Spinal cord (tissue), 10 donors: ENCODE measurements at places on chromosomes 13 and 19. TPM values are rescaled to one million over a fixed set of nuclear protein-coding genes. Genes with fewer than 3 reads are reported as not detected.

GRCh38 chr13:94389604-94390351 lies 89.7 kb downstream of the DCT start:
- no peak for DNase-seq

DNA sequence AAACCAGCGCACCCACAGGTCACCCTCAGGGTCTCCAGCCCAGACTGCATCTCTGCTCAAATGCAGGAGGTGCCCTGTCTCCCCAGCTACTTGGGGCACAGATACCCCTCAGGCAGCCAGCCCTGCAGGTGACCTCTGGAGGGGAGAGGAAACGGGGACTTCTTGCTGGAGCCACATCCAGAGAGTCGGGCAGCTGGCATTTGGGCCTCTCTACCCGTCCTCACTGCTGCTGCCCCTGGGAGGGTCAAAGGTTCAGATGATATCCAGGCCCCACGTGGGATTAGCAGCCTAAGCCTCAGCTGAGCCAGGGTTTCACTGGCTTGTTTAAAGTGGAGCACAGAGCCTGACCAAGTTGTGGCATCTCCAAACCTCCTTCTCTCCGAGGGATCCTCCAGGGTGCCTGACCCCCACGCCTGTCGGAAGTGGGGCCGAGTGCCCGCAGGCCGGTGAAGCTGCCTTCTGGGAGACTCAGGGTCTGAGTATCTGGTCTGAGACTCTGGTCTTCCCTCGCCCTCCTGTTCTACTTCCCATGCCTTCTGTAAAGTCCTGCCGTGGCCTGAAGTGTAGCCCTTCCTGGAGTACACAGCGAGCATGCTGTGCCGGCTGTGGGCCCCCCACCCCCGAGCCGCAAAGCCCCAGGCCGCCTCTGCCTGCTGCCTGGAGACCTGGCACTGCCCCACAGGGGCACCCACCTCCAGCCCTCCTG lies 2.1 kb downstream of the RASA3 start:
- no peak for DNase-seq

DNA sequence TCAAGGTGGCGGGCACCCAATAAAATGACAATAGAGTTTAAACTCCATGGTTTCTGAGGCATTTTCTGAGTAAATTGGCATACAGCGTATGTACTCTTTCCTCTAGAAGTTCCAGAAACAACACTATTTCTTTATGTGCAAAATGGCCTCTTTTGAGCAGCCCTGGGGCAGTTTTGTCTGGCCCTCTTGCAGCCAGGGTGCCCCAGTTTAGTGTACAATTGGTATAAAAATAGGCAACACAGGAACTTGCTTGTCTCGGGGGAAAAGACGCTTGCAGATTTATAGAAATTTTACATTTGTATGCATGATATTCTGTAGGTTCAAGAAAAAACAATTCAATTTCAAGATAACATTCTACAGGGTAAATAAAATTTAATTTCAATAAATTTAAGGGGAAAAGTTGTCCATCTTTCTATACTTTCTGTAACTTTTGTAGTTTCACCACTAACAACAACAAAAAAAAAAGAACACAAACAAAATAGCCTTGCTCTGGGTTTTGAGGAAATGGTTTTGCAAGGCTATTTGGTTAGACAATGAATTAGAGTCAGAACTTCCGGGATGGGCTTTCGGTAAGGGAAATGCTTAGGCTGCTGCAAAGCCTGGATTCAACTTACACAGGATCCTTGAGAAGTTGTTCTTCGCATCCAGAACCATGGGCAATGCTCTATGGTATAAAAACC lies 45.3 kb downstream of the LRCH1 start:
- no peak for DNase-seq

GRCh38 chr19:35513628-35514281 lies at the start of gene DMKN:
DMKN (minus strand) TSS chr19:35513649; CDS start chr19:35513475, 174 bp downstream.
- DNase-seq, result no peak

DNA sequence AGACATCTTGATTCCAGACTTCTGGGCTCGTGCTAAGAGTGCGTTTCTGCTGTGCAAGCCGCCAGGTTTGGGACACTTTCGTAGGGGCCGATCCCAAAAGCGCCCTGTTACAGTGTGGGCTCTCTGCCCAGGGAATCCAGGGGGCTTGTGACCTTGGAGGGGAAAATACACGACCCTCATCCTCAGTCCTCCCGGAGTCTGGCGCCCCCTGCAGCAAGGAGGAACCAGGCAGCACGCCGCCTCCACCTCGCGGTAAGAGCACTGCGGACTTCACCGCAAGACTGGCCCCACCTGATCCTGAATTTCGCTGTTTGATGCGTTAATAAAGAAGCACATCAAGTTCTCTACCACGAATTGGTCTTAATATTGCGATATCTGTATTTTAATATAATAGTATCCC lies 5.2 kb downstream of the POLRMT start:
- DNase-seq, result no peak

GRCh38 chr13:101915755-101916107 lies 463.3 kb downstream of the ITGBL1 start:
- no peak for DNase-seq

- peak; percentile 53 for DNase-seq
Observed at GRCh38 chr13:45899406-45899805, 47.9 kb upstream of the SIAH3 start.

DNA sequence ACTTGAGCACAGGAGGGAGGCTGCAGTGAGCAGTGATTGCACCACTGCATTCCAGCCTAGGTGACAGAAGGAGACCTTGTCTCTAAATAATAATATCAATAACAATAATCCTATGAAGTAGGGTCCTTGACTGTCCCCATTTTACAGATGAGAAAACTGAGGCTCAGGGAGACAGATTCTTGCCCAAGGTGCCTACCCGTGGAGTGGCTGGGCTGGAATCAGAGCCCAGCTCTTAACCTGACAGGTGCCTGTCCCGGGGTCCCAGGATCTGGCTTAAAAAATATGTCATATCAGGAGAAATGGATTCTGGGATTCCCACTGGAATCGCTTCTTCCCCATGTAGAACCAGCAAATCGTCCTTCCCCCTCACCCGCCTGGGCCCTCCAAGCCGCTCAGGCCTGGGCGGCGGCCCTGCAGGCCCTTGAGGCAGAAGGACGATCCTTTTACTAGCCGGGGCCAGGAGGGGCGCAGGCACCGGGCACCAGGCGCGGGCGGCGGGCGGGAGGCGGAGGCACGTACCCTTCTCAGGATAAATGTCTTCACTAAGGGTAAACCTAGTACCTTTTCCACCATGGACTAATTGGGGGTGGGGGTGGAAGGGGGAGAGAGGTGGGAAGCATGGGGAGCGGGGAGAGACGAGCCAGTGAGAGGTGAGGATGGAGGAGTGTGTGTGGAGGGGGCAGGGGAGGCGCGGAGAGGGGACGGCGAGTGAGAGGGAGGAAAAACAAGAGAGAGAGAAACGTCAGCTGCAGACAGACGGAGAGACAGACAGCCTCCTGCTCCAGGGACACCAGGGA lies 60.6 kb downstream of the COLGALT1 start:
- DNase-seq, result no peak

DNA sequence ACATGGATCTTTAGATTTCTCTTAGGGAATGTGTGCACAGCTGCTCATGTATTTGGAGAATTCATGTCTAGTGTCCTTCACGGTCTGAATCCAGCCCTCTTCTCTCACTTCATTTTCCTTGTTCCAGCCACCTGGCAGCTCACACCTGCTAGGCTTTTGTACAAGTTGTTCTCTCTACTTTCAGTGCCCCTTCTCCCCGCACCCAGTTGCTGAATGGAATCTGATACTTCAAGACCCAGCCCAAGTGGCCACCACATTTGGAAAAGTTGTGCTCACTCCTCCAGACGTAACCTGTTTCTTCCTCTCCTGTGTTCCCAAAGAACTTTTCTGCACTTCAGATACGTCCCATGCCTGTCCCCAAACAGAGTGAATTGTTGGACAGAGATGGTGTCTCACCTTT lies 235.6 kb downstream of the SHISA2 start:
- no peak for DNase-seq

DNA sequence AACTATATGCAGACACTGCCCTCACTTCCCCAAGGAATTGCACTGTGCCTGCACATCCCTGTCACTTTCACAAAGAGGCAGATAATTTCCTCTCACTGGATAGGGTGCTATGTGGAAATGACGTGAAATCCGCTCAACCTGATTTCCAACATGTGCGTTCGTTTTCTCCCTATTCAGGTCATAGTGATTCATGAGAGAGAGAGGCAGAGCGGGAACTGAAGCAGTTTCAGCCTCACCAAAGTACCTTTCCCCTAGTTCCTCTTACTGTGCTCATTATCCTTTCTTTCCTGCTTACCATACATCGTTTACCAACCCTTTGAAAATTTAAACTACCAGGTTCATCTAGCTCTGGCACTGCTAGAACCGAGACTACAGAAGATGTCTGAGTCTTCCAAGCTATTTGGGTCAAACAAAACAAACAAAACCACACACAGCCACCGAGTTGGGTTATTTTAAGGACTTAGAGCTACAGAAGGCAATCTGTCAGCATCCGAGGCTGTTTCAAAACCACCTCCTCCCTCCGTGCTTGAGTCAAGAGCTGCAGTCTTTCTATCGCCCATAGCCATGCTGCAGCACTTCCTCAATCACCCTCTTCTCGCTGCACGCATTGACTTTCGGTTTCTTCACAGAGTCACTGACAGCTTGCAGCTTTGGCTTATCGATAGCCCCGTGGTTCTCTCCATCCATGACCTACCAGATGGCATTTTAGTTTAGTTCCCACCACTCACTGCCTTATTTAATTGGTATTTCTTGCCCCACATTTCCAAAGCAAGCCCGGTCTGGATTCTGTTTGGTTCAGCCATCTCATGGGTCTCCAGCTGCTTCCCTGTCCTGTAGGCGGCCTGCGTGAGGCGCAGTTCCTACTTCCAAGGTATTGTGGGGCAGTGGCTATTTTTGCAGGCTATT lies 1395.8 kb downstream of the EFNB2 start:
- DNase-seq, result no peak

- no peak for DNase-seq
Observed at GRCh38 chr13:47822036-47822435, 179.0 kb downstream of the SUCLA2 start.

GRCh38 chr13:32001154-32001768 lies 30.3 kb upstream of the FRY start:
- no peak for DNase-seq

GRCh38 chr13:24293746-24294145 lies 15.6 kb upstream of the C1QTNF9 start:
- no peak for DNase-seq

DNA sequence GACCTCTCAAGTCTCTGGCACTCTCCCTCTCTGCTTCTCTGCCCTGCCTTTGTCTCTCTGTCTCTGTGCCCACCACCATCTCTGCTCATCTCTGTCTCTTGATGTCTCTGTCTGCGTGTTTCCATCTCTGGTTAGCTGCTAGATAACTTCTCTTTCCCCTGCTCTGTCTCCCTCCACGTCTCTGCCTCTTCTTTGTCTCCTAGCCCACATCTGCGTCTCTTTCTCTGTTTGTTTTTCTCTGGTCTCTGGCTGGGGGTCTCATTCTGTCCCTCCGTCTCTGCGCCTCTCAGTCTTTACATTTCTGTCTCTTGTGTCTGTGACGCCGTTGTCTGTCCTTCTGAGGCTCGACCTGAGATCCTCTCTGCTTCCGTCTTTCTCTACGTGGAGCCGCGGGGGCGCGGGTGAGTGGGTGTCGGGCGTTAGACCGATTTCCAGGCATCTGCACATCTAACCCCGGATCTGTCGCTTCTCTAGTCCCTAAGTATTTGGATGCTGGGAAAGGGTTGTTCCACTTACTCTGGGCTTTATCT lies 386 bp downstream of the GIPR start:
- DNase-seq, result peak; percentile 8

DNA sequence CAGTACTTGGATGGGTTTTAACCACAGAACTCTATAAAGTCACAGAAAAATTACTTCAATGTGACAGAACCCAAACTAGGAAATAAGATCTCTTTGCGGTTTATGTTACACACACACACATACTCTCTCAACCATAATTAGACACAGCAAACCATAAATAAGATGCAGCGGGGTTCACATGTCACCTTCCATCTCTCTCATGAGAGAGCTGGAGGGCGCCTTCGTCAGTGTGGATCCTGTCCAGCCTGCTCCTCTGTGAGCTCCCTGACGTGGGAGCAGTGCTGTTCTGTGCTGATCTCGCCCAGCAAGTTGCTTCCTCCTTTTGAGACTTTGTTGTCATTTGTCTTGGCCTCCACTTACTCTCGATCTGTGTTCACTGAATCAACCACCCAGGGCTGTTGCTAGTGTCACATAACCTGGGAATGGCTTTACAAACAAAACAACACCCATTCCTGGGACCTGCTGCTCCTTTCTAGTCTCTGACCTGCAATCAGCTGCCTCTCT lies 204.9 kb upstream of the KL start:
- no peak for DNase-seq

GRCh38 chr13:28582892-28583240 lies 76.1 kb upstream of the POMP start:
- no peak for DNase-seq

- no peak for DNase-seq
Observed at GRCh38 chr13:46712524-46712923, 84.4 kb downstream of the ESD start.

DNA sequence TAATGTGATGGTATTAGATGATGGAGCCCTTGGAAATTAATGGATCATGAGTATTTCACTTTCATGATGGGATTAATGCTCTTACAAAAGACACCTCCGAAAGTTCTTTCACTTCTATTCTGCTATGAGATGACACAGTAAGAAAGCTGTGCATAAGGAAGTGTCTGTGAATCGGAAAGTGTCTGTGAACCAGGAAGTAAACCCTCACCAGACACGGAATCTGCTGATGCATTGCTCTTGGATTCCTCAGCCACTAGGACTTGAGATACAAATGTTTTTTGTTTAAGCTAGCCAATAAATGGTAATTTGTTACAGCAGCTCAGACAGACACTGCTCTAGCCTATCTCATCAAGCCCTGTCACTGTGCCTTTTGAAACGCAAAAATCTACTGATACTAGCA lies 440.4 kb upstream of the PRR20A start:
- no peak for DNase-seq

GRCh38 chr19:38433268-38433733 lies at the start of gene RYR1:
RYR1 (plus strand) TSS chr19:38433691; CDS start chr19:38433830, 139 bp downstream.
- DNase-seq, result peak; percentile 9

GRCh38 chr19:13396250-13397080 lies 109.8 kb downstream of the CACNA1A start:
- DNase-seq, result peak; percentile 86

DNA sequence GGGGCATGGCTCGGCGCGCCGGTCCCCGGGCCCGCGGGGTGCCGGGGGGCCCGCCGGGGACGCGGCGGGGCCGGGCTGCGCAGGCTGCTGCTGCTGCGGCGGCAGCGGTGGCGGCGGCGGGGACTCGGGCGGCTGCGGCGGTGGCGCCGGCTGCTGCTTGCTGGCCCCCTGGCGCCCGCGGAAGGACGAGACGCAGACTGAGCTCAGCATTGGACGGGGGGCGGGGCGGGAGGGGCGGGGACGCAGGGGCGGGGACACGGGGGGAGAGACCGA lies 368 bp downstream of the KCNC3 start:
- DNase-seq, result no peak

Gene GPR183
- polyA plus RNA-seq, result 2.9 TPM

Gene PSG3
- polyA plus RNA-seq, result 0.17 TPM

Gene SELENOV
- polyA plus RNA-seq, result 0.54 TPM

Gene SLC39A3
- polyA plus RNA-seq, result 56.5 TPM

Gene SSC5D
- 4.7 TPM for polyA plus RNA-seq

Gene PGLYRP2
- polyA plus RNA-seq, result not detected

Gene MADCAM1
- polyA plus RNA-seq, result 5.3 TPM

Gene DNASE2
- 23.6 TPM for polyA plus RNA-seq

Gene KLK15
- polyA plus RNA-seq, result not detected

Gene CYP4F11
- not detected for polyA plus RNA-seq
